ENCODE measurements at places on chromosomes 2 and 18.

DNA sequence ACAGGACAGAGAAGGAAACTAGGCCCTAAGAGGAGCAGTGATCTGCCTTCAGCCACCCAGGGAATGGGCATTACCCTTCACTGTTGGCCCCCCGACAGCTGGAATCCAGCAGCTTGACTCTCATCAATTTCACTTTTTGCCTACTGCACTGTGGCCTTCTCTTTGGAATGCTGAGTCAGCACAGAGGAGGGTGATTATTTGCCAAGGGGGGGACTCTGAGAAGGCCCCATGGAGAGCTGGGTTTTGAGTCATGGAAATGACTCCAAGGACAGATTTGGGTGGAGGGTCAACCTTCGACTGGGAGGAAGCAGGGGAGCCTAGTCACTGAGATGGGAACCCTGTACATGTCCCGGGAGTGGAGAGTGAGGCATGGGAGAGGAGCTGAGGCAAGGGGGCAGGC lies 38.1 kb upstream of the NTSR2 start:
- H3K4me1 ChIP-seq: peaks cover 6% of the 10 kb centered on the region
- no peak for DNase-seq
- no peak overlapping the region for H3K4me3 ChIP-seq
- H3K27me3 ChIP-seq: no peaks in the 10 kb centered on the region
- no peaks in the 10 kb centered on the region for H3K36me3 ChIP-seq
- no peak overlapping the region for H3K27ac ChIP-seq

- no peak for DNase-seq
- H3K4me3 ChIP-seq: no peak overlapping the region
- no peak overlapping the region for H3K27ac ChIP-seq
- H3K27me3 ChIP-seq: no peaks in the 10 kb centered on the region
- H3K36me3 ChIP-seq: no peaks in the 10 kb centered on the region
These were observed 122.7 kb downstream of the VWC2L start for GRCh38 chr2:214533541-214533940.

DNA sequence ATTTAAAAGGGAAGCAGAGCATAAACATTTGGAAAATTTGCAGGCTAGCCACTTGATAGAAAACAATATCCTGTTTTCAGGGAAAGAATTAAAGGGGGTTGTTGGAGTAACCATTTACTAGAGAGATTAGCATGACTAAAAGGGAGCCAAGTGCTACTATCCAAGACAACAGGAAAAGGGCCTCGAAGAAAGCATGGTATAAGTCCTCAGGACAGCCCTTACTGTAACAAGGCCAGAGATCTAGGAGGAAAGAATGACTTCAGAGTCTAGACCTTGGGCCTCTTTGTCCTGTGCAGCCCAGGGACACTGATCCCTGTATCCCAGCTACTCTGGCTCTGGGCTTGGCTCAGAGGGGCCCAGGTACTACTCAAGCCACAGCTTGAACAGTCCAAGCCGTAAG lies 16.6 kb downstream of the TPO start:
- no peak overlapping the region for H3K4me3 ChIP-seq
- H3K27me3 ChIP-seq: no peaks in the 10 kb centered on the region
- no peaks in the 10 kb centered on the region for H3K36me3 ChIP-seq
- no peaks in the 10 kb centered on the region for H3K4me1 ChIP-seq

DNA sequence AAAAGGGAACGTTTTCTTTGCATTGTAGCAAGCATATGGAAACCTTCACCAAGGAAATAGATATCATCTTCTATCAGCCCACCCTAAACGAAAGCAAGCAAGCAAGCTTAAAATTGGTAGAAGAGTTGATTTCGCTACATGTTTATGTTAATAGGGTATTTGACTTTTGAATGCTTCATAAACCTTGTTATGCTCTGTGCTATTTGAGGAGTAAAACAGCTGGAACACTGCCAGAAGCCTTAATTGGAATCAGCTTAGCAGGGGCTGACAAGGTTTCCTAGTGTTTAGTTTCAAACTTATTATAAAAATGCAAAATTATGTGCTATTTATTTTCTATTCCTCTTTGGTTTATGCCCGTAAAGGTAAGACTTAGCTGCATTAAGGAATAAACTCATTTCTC lies 70.6 kb upstream of the LINC00305 start:
- no peaks in the 10 kb centered on the region for H3K4me1 ChIP-seq
- H3K4me3 ChIP-seq: no peak overlapping the region
- H3K27ac ChIP-seq: no peak overlapping the region
- H3K36me3 ChIP-seq: no peaks in the 10 kb centered on the region
- no peak for DNase-seq

GRCh38 chr2:28094739-28095138 lies 204.2 kb downstream of the BABAM2 start:
- no peak for DNase-seq
- no peak overlapping the region for H3K27ac ChIP-seq
- peaks cover 7% of the 10 kb centered on the region for H3K4me1 ChIP-seq
- H3K27me3 ChIP-seq: no peaks in the 10 kb centered on the region
- H3K4me3 ChIP-seq: no peak overlapping the region
